ENCODE measurements at places on chromosomes 11 and 22.

- no peak for DNase-seq
Measured at GRCh38 chr11:111733016-111733415, 33.2 kb downstream of the PPP2R1B start.

GRCh38 chr11:133835593-133836548 lies 9.4 kb downstream of the SPATA19 start:
- DNase-seq = no peak

- peak; percentile 15 for DNase-seq
Measured at GRCh38 chr22:23119494-23120414, 22.0 kb downstream of the RSPH14 start.

GRCh38 chr22:20407829-20408228 lies 13.9 kb downstream of the ZNF74 start:
- no peak for DNase-seq

GRCh38 chr22:37563153-37564081 lies 3.1 kb downstream of the CDC42EP1 start:
- DNase-seq = no peak

DNA sequence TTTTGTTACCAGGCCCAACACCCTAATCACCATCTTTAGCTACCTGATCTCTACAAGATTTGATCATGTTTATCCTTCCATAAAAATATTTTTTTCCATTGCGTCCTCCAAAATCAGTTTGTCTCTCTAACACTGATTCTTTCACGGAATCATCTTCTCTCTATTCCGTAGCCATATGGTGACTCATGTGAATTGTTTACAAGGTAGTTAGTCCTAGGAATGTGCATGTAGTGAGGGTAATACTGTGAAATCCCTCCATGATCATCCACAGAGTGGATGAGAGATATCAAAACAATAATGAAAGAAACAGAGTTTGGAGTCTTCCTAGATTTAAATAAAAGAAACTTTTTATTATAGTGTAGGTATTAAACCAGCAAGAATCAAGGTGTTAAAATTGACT lies 230.2 kb downstream of the METTL15 start:
- DNase-seq = no peak

DNA sequence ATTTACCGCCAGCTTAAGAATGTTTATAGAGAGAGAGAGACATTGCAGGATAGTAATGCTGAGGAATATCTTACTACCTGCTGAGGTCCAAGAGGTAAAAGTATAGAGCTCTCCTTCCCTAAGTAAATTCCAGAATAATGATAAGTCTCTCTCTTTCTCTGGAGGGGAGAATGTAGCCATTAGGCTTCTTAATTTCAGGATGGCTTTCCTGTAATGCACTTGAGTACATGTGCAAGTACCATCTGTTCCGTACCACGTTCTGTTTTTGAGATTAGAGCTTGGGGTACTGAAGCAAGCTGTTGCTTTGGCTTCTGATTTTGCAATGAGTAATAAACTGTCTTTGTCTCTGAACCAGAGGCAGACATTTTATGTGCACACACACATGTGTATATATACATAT lies 1314.0 kb downstream of the JRKL start:
- no peak for DNase-seq

DNA sequence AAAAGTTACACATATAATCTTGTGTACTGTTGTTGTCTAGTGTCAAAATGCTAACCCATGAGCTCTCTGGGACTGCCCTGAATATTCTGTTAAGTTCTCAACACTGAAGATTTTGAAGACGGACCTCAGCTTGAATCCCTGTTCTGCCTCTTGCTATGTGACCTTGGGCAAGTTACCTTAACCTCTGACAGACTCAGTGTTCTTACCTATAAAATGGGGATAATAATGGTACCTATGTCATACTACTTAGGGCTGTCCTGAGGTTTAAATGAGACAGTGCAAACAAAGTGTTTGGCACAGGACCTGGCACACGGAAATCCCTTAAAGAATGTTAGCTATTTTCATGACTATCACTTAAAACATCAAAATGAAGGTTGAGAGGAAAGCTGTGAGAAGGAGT lies 11.3 kb downstream of the TMEM218 start:
- DNase-seq = no peak

DNA sequence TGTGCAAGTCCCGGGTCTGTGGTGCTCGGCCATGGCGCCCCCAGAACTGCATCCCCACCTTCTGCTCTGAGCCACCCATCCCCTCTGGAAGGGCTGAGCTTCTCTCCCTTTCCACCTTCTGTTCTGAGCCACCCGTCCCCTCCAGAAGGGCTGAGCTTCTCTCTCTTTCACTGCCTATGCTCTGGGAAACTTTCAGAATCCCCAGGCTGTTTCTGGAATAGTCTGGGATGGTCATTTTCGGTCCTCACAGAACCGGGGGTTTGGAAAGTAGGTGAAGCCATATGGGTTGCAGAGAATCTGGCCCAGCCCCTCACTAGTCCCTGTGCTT lies 3.4 kb upstream of the BID start:
- no peak for DNase-seq

DNA sequence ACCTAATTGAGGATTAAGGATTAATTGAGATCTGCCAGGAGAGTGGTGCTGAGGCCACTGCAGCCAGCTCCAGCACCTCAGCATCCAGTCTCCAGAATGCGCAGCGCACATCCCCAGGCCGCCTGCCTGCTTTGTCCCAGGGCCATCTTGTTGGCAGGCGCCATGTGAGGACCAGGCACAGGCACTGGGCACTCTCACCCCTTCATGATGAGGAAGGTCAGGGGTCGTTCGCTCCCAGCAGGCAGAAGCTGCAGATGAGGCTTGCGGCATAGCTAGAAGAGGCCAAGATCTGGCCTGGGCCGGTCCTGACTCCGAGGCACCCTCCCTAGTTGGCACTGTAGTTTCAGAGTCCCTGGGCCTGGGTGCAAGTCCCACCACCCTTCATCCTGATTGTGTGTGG lies 6.4 kb downstream of the CABP2 start:
- no peak for DNase-seq

GRCh38 chr11:85672105-85672902 lies 7.4 kb upstream of the CREBZF start:
- DNase-seq = no peak

- no peak for DNase-seq
Measured at GRCh38 chr11:45921561-45922424, 663 bp upstream of the LARGE2 start.

DNA sequence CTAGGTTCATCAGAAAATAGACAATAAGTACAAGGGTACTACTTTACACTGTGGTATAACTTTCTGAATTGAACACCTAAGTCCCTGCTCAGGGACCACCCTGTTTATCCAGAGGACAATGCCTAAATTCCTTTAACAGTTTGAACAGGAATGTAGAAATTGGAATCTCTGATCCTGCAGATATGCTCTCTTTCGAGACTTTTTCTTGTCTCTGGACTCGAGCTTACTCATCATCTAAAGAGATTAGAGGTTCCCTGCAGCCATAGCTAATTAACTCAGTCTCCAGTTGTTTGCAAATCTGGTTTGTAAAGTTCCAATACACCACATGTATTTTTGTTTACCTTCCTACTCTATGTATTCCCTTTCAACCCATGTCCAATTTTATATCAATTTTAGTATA lies 1.0 kb downstream of the HOATZ start:
- DNase-seq = no peak

GRCh38 chr11:69233744-69234570 lies 60.0 kb upstream of the MYEOV start:
- no peak for DNase-seq

DNA sequence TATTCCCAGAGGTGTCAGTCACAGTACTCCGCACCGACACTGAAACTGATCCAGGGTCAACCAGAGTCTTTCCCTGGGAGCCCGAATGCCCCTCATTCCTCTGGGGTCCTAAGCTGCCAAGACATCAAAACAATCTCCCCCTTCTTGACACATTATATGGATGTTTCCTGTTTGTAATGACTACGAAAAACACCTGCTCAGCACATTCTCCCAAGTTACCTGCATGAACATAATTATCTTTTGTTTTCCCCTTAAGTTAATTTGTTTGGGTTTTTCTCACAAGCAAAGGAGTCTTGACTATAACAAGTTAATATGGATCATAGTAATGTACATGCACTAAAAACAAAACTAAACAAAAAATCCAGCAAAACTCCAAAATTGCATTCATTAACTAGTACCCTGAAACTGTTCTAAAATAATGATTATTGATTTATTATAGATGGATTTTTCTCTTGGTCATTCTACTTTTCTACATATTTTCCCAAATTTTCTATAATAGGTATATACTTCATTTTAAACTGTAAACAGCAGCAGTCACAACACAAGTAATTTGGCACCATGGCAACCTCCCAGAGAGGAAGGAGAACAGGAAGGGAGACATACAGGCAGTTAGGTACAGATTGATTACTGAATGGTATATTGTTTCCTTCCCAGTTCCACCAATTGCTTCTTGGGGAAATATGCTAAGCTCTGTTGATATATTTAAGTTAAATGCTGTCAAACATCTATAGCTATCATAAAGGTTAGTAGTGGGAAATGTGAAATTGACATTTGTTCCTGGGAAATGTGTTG lies 631.5 kb downstream of the METTL15 start:
- DNase-seq = no peak

DNA sequence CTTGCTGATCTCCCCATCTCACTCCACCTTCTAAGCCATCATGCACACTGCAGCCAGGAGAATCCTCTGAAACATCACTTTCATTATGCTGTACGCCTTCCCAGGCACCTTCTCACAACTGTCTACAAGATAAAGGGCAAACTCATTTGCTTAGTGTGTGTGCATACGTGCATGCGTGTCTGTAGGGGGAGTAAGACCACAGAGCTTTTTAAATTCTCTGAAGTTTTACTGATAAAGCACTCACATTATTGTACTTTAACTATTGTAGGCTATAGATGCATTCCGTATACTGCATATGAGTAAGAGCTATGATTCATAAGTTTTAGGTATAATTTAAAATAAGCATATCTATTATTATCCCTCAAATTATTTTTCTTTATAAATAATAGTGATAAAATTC lies 15.3 kb upstream of the ANKK1 start:
- DNase-seq = no peak

- DNase-seq = no peak
Measured at GRCh38 chr22:46041642-46042041, 64.7 kb upstream of the WNT7B start.

DNA sequence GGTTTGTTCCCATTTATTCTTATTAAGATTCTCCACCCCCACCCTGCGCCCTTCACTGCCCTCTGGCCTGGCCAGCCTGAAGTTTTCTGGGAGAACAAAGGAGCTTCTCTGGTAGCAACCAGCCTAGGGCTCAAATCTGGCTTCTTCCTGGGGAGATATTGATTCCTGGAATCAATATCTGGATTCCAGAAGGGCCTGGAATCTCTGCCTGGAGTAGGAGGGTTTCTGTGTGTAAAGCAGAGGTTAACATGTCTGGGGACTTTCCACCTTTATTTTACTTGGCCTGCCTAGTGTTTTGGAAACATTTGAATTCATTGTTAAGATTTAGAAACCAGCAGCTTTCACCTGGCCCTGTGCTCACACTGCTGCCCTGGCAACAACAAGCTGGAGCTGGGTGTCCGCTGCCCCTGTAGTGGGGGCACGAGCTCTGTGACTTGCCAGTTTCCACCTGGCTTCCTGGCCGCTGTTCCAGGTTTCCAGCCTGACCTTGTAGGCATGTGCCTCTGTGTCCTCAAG lies 5.5 kb downstream of the C11orf91 start:
- no peak for DNase-seq

- no peak for DNase-seq
Measured at GRCh38 chr22:30304495-30305244, 15.4 kb upstream of the CASTOR1 start.

DNA sequence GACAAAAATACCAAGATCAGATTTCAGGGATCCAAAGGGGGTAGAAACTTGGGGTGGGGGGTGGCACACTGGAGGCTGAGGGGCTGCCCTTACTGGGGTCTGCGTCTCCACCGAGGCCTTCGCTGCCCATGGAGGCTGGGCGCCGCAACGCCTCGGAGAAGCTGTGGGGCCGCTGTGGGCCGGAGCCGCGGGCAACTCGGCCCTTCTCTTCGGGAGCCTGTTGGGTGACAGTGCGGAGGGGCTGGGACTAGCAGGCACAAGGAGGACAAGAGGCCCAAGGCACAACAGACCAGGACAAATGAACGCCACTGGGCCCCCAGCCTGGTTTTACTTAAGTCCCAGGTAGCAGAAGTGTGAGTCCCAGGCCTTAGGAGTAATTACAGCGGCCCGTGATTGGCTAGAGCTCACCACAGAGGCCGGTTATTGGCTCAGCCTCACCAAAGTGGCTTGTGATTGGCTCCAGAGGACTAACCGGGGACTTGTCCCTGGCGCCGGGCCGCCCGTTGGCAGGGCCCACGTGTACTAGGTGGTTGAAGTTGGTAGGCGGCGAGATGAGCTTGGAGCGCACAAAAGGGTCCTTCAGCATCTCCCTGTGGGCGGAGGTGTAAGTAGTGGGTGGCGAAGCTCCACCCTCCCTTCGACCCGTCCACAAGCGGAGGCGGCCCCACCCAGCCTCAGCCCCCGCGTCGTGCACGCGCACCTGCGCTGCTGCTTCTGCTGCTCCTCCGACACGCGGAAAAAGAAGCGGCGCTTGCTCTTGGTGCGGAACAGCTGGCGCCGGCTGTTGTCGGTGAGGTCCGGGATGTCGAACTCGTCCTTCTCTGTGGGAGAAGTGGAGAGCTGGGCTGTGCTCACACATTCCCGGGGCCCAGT lies 16.5 kb upstream of the MEN1 start:
- no peak for DNase-seq

- DNase-seq = no peak
Measured at GRCh38 chr11:76293189-76293631, 86.9 kb upstream of the WNT11 start.

DNA sequence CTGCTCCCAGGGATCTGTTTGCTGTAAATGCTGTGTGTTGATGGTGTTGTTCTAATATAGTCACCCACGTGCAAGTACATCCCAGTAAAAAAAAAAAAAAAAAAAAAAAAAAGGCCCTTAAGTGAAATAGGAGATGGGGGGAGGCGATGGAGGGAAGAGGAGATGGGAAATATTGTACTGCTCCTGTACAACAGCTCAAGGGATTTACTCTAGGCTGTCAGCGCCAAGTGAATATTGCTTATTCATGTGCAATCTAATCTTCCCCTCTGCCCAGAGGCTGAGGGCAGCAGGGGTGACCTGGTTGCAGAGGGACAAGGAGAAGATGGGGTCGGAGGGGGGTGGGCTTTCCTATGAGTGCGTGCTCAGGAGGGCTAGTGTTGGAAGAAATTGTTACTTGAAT lies 206.2 kb upstream of the CADM1 start:
- DNase-seq = no peak

DNA sequence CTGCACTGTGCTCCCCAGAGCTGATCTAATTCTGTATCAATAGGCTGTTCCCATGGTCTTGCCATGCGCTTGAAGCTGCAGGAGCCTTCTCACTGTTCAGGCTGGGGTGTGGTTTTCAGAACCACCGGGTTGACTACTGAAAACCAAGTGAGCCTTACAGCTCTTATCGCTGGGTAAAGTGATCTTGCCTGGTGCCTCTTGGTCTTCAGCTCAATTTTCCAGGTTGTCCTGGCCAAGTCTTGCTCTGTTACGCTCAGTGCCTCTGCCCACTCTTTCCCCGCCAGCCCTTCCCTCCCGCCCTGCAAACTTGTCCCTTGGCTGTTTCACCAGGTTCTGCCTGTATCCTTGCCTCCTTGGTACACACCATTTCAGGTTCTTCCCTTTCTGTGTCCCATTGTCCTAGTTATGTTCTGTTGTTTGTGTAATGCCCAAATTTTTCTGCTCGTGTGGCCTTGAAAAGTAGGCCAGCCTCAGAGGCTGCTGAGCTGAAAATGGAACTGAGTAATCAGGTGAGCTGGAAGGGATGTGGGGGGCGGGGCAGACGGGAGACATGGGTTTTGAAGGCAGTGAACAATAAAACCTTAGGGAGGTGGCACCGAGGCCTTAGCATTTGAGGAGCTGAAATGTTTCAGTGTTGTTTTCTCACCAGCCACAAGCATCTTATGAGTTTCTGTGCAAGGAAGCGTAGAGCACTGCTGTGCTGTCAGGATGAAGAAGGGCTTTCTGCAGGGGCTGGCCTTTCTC lies 11.2 kb downstream of the PEX26 start:
- no peak for DNase-seq
